ENCODE measurements at places on chromosomes 1 and 21. TPM values are rescaled to one million over a fixed set of nuclear protein-coding genes. Genes with fewer than 3 reads are reported as not detected.

The ALX3 gene
- not detected for total RNA-seq

The ARHGAP30 gene
- total RNA-seq, result 3.4 TPM

The SETSIP gene
- not detected for total RNA-seq

GRCh38 chr1:85087659-85088407, 39.5 kb upstream of the MCOLN3 start:
- DNase-seq, result no peak
- no peaks in the 10 kb centered on the region for H3K36me3 ChIP-seq
- H3K27ac ChIP-seq, result no peak overlapping the region
- H3K4me1 ChIP-seq, result no peaks in the 10 kb centered on the region
- no peak overlapping the region for H3K4me3 ChIP-seq
- no peaks in the 10 kb centered on the region for H3K27me3 ChIP-seq

GRCh38 chr1:43253876-43254275, 15.9 kb upstream of the TMEM125 start:
- no peaks in the 10 kb centered on the region for H3K36me3 ChIP-seq
- no peak overlapping the region for H3K27ac ChIP-seq
- no peaks in the 10 kb centered on the region for H3K4me1 ChIP-seq

The PROX1 gene
- 3.8 TPM for total RNA-seq
